ENCODE measurements at places on chromosomes 5 and 9. TPM values are rescaled to one million over a fixed set of nuclear protein-coding genes. Genes with fewer than 3 reads are reported as not detected.

OBP2B gene
- total RNA-seq = not detected

EGFL7 gene
- total RNA-seq = 53.4 TPM

OCLN gene
- 0.48 TPM for total RNA-seq

GPR150 gene
- not detected for total RNA-seq

IFNA13 gene
- total RNA-seq = not detected

ANKRD31 gene
- 0.66 TPM for total RNA-seq

GOLM1 gene
- 45.6 TPM for total RNA-seq

PRDM9 gene
- not detected for total RNA-seq

LCN15 gene
- total RNA-seq = not detected

ARID3C gene
- not detected for total RNA-seq

OR1J1 gene
- not detected for total RNA-seq

BTNL3 gene
- total RNA-seq = under 0.01 TPM

C1QTNF3 gene
- 22.2 TPM for total RNA-seq

PCDHB2 gene
- 3.8 TPM for total RNA-seq

FIBCD1 gene
- 0.16 TPM for total RNA-seq

TOR2A gene
- 9.5 TPM for total RNA-seq

STARD4 gene
- total RNA-seq = 5.6 TPM

PAPPA gene
- total RNA-seq = 3.4 TPM

S1PR3 gene
- 27.7 TPM for total RNA-seq

RAD50 gene
- total RNA-seq = 44.6 TPM

DRD1 gene
- not detected for total RNA-seq

TRPM6 gene
- total RNA-seq = 1.3 TPM

NSD1 gene
- 38.6 TPM for total RNA-seq

FBP2 gene
- not detected for total RNA-seq

FAM221B gene
- total RNA-seq = not detected

TEX48 gene
- total RNA-seq = not detected

TAS2R1 gene
- not detected for total RNA-seq

SELENOP gene
- 509 TPM for total RNA-seq

UBE2D2 gene
- total RNA-seq = 55.1 TPM

P4HA2 gene
- total RNA-seq = 21.8 TPM

ARHGEF28 gene
- 65.4 TPM for total RNA-seq

HBEGF gene
- 22.9 TPM for total RNA-seq

XRCC4 gene
- 10.8 TPM for total RNA-seq

RAB3C gene
- total RNA-seq = 2.6 TPM

TMEM215 gene
- total RNA-seq = not detected

SLC6A3 gene
- under 0.01 TPM for total RNA-seq

GFI1B gene
- total RNA-seq = not detected

HEMGN gene
- not detected for total RNA-seq

CCDC192 gene
- total RNA-seq = not detected

SLC34A3 gene
- not detected for total RNA-seq

PPIP5K2 gene
- 42.7 TPM for total RNA-seq

DDX46 gene
- total RNA-seq = 51.1 TPM

PLCXD3 gene
- 2.0 TPM for total RNA-seq

GADD45G gene
- 15.8 TPM for total RNA-seq

OTULINL gene
- total RNA-seq = 6.2 TPM

IFNA8 gene
- total RNA-seq = not detected

SLC1A1 gene
- total RNA-seq = 13.1 TPM
